ENCODE measurements at places on chromosomes 5 and 9.
A peak's percentile ranks its signal among the peaks of the same experiment; 100 is the strongest.

GRCh38 chr9:13282998-13283397, 3.5 kb upstream of the MPDZ start:
- peak; percentile 24 for DNase-seq

DNA sequence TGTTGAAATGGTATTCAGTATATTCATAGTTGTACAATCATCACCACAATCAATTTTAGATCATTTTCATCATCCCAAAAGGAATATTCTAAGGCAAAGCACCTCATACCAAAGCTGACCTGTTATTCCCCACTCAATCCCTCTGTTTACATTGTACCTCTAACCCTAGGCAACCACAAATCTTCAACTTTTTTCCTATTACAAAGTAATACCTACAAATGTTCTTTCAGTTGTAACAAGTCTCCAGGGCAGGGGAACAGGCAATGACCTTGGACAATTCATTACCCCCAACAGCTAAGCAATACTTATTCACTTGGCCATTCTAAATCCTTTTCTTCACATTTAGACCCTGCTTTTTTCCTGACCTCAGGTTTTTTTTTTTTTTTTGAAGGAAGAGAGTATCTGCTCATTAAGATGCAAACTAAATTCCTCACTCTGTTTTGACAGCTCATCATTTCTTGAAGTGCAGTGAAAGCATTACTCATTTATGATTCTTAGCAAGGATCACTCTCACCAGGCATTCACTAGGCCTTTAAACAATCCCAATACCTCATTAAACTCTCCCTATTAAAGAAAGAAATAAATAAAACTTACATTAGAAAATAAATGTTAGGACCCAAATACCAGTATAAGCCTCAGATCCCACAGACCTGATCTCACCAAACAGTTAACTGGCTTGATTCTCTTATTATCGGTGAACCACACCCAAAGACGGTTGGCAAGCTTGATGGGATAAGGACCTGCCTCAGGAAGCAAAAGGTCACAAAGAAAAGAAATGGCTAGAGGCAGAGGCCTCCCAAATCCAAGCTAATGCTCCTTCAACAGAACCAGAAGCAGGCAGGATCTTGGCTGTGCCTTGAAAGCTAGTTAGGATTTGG, 15.3 kb downstream of the MTMR12 start:
- DNase-seq: no peak

DNA sequence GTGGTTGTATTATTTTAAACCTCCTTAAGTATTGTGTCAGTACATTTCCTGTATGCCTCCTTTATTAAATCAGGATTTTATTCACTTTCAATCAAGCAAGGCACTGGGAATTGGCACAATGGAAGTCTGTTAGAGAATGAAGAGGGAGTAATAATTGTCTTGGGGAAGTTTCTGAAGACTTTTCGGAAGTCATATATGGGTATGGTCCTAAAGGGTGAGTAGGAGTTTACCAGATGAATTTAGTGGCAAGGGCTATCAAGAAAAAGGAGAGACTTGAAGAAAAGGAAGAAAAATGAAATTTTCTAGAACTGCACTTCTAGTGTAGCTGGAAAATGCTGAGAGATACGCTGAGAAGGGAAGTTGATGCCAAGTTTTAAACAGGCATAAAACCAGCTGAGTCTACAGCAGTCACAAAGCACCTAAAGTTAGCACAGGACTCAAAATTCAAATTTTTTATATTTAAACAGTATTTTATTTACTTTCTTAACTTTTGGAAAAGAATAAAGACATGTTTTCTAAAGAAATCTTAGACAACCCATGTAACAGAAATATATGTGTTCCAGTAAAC, 184.9 kb downstream of the SMC2 start:
- no peak for DNase-seq

GRCh38 chr5:96096724-96097123, 135.1 kb upstream of the ELL2 start:
- no peak for DNase-seq

GRCh38 chr5:112594095-112594850, 143.4 kb upstream of the APC start:
- no peak for DNase-seq

DNA sequence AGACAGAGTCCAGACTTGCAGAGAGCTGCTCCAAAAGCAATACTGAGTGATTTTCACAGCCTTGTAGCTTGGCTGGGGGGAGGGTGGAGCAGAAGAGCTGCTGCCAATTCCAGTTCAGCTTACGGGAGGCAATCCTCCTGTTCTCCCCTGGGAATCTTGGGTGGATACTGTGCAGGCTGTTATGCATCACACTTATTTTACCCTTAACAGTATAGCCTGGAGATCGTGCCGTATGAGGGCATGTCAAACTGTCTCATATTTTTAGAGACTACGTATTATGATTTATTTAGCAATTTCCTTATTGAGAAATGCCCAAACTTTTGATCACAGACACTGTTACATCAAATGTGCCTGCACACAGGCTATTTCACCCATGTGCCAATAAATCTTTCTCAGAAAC, 85.2 kb downstream of the BASP1 start:
- DNase-seq: no peak

GRCh38 chr5:157540124-157540523, 35.5 kb downstream of the ADAM19 start:
- DNase-seq: no peak

DNA sequence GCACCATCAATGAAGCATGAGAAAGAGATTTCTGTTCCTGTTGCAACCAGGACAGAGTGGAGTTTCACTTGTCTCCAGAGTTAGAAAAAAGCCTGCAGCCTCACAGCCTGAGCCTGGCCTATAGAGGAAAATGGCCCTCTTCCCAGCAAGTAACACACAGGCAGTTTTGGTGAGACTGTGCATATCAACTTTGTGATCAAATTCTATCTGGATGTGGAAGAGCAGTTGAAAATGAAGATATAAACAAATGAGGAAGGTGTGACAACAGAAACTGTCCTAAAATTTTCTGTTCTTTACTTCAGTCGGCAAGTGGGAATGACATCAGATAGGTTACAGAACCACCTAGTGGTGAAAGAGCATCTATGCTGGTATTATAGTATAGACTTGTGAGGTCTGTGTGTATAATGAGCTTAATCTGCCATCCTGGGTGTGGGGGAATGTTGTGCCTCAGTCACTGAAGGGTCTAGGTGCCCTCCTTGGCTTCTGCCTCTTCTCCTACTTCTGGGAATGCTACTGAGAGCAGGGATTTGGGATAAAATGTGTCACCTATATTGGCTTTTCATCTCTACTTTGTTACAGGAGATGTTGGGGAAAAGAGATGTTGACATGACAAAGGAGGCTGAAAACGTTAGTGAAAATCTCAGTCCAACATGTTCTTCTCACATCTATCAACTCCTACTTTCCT, 28.2 kb downstream of the YIPF5 start:
- DNase-seq: peak; percentile 30

- DNase-seq: peak; percentile 69
These were observed 124.0 kb downstream of the ESM1 start for GRCh38 chr5:54861212-54861894.

DNA sequence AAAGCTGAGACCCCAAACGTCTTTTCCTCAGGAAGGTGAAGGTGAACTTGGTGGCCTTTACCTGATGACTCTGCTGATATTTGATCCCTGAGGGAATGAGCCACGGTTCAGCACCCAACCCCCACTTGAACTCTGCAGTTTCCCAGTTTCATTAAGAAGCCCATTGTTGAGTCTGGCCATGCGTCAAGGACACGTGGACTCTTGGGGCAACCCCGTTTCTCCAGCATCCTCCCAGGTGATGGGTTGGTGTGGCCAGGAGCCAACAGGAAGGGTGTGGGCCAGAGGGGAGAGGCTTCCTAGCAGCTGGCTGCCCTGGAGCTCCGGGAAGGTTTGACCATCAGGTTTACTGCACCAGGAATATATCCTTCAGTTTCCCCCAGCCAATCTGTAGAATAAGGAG, 59.5 kb upstream of the GNE start:
- no peak for DNase-seq

- DNase-seq: no peak
These were observed 15.4 kb upstream of the ANGPTL2 start for GRCh38 chr9:127137640-127138360.

DNA sequence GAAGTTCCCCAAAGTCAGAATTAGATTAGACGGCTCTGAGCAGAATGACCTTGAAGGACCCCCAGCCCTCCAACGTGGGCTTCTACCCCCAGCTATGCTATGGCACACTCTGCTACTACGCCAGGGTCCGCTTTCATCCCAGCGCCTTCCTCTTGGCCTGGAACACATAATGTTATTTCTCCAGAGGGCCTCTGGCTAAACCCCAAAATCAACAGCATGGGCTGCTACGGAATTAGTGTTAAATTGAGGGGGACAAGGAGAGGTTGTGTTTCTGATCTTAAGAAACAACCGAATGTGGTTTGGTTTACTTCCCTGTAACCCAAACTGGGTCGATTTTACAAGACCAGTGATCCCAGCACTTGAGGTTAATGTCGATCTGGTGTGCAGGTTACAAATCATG, 97.1 kb downstream of the ZNF618 start:
- no peak for DNase-seq

- no peak for DNase-seq
These were observed 28.3 kb downstream of the TCF7 start for GRCh38 chr5:134142806-134143205.

DNA sequence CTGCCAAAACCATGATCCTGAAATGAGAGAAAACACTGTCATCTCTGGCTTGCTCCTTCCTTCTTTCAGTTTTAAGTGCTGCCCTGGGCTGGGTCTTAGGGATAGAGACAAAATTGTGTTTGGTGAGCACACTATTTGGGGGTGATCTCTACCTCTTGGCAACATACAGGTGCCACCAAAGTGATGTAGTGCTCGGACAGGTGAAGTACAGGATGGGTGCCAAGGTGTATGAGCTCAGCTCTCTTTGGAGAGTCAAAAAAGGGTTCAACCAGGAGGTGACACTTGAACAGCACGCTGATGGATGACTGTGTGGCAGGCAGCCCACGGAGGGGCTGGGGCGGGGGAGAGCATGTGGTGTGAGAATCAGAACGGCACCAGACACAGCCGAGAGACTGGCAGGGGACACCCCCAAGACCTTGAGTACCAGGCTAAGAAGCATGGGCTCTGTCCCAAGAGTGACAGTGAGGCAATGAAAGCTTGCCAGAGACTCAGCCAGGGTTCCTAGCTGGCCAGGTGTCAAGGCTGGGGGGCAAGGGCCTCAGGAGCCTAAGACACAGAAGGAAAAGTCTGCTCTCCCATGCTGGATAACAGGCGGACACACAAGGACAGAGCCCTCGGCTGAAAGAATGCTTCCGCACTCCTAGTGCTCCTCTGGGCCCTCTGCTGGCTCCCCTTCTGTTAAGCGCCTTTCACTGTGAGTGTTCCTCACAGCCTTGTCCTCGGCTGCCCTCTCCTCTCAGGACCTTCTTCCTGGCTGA, 2.5 kb downstream of the NHP2 start:
- no peak for DNase-seq

GRCh38 chr9:92543972-92544371, 8.2 kb upstream of the ECM2 start:
- no peak for DNase-seq
